Fibroblast of the aortic adventitia (primary cell): ENCODE measurements at places on chromosomes 6 and 20. TPM values are rescaled to one million over a fixed set of nuclear protein-coding genes. Genes with fewer than 3 reads are reported as not detected.

The TBX18 gene
- 16.1 and 27.1 TPM in 2 replicates for total RNA-seq

The TBC1D22B gene
- total RNA-seq, result 3.5 and 4.8 TPM in 2 replicates

The USP49 gene
- total RNA-seq, result 2.7 and 11.2 TPM in 2 replicates

The FAM217A gene
- not detected in 2 replicates for total RNA-seq

The NRN1 gene
- 0.65 TPM in 1 of 2 replicates, not detected in the other for total RNA-seq
